ENCODE measurements at places on chromosomes 5 and 9.

GRCh38 chr5:134005417-134006061 is 764 bp upstream of the VDAC1 start:
- DNase-seq, result no peak

DNA sequence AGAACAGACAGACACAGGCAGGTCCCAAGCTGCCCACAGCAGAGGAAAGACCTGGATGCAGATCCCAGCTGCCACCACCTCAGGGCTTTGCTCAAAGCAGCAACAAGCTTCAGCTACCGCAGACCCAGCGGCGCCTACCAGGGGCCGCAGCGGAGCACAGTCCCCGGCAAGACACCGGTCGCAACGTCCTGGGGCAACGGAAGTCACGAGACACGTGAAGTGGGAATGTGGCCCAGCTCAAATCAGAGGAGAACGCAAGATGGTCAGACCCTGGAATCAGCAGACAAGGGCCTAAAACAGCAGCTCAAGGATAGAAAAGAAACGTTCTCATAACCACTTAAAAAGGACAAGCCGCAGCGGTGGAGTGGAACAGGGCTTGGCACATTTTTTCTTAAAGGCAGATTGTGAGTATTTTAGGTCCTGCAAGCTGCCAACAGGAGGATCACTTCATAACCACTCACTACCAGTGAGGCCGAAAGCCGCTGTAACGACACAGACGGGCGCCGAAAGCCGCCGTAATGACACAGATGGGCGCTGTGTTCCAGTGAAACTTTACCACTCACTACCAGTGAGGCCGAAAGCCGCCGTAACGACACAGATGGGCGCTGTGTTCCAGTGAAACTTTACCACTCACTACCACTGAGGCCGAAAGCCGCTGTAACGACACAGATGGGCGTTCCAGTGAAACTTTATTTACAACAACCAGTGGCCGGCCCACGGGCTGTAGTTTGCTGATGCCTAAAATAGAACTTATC is 21.7 kb downstream of the SLC9A3 start:
- DNase-seq, result no peak

DNA sequence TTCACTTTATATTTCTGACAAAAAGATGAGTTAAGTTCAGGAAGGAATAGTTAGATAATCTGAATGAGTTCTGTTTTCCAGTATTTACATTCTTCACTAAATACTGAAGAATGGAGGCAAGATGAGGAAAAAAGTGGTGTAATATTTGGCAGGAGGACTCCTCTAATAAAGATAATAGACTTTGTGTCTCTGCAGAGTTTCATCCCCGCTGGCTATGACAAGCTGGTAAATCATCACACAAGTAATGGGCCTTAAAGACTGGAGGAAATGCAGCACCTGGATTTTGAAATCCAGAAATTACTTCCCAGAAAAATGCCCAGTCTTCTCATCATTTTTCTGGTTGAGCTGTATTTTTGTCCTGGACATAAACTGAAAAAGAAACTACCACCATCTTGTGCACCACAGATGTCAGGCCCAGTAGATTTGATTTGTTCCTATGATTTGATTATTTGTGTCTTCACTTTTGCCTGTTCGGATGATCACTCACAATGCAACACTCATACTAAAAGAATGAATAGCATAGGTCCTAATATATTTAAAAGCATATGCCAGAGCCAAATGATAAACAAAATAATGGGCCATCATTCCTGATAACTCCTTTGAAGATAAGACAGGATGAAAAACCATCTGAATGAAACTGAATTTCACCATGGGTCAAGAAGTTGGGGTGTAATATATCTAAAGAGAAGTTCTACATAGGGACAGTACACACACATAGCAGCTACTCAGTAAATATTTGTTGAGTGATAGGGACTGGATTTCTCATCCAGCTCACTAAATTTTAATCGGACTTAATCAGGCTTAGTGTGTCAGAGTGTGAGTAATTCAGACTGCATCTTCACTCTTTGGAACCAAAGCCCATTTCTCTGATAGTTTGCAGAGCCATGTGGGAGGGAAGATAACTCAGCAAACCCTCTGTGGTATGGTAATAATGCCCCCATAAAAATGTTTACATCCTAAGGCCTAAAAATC is 200.5 kb downstream of the HINT1 start:
- no peak for DNase-seq

DNA sequence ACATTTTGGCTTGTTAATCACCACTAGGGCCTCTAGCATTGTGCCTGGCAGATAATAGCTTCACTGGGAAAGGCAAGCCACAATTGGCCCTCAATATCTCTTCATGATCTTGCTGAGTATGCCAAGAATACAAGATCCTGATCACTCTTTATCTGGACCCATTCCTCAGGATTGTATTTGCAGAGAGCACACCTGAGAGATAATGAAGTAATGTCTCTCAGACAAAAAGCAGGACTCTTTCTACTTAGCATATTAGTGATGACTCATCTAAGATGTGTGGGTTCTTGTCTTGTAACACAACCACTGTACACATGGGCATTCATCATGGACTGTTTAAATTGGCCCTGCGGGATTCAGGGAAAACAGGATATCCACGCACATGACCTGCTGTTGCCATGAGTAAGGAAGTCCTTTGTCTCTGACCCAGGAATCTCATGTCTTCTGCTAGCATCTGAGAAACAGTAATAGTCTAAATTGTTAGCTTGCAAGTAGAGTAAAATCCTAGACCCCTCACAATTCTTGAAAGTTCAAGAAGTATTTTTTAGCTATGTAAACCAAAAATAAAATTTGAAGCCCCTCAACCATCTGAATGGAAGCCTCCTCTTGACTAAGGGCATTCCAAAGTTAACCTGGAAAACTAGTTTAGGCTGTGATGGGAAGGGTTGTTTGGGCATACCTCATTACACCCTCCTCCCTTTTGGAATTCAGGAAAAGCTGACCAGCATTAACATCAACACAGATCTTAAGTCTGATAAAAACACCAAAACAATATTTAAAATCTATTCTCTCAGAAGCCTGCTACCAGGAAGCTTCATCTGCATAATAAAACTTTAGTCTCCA is 28.0 kb upstream of the NFIL3 start:
- DNase-seq, result no peak

DNA sequence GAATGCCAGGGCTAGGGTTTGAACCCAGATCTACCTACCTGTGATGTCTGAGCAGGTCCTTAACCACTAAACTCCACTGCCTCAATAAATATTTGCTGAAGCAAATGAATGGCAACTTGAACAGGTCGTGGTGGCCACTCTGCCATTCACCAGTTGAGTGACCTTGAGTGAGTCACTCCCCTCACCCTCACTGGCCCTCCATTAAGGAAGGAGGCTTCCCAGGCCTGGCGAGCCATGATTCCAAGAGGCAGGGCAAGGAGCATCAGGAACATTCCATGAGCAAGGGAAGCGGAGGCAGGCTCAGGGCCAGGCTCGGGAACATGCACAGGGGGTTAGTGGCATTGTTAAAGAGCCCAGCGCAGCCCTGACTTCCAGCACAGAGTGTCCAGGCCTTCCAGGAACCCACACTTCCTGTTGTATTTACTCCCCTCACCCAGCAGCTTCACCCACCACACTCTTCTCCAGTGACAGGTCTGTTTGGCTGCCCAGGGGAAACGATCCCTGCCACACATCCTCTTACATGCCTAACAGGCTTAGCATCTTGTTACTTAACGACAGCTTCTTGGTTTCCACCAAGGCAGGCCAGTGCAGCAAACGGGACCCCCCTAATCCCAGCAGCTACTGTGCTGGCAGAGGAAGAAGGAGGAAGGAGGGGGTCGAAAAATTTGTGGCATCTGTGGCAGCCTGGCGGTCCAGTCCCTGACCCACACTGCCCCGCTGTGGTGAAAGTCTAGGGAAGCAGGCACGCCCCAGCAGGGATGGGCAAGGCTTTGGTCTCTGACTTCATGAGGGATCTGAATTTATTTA is 43.7 kb upstream of the TTC1 start:
- peak; percentile 75 for DNase-seq

- no peak for DNase-seq
These were observed 25.6 kb downstream of the CARNMT1 start for GRCh38 chr9:75002422-75003023.

- DNase-seq, result peak; percentile 67
These were observed 108.2 kb downstream of the UBE2R2 start for GRCh38 chr9:33924978-33925797.

GRCh38 chr9:71984403-71984802 is 73.0 kb downstream of the C9orf85 start:
- peak; percentile 47 for DNase-seq

- DNase-seq, result no peak
These were observed 55.8 kb downstream of the FOXD1 start for GRCh38 chr5:73392775-73393174.

DNA sequence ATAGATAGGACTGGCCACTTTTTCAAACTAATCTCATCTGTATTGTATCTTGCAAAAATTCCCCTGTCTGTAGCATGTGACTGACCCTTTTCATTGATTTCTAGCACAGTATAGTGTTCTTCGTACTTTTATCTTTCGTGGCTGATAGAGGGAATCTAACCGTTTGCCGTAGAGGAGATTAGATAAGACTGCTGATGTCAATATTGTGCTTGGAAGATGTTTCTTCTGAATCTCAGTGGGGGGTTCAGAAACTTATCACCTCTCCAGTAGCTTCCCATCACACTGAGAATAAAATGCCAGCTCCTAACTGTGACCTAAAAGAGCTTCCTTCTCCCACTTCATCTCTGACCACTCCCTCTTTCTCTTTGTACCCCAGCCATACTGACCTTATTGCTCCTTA is 25.4 kb upstream of the ALDOB start:
- DNase-seq, result no peak

DNA sequence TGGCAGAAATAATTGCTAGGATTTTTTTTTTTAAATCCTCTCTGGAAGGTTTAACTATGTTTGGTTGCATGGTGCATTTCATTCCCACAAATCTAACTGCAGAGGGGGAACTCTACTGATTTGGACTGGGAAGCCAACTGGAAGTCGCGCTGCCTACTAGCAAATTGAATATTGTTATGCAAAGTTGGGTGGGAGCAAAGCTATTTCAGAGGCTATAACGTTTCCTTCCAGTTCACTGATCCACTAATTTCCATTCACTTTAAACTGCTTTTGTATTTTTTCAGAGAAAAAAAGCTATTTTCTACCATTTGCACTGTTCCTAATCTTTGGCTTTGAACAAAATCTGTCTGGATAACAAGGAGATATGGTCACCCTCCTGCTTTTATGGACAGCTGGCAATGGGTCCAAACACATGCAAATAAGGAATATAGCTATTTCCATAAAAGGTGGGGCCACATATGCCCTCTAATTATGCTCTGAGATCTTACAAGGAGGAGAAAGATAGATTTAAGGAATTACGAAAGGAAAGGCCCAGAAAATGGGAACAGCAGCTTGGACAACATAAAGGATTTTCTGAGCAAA is 40.1 kb downstream of the MACIR start:
- no peak for DNase-seq

DNA sequence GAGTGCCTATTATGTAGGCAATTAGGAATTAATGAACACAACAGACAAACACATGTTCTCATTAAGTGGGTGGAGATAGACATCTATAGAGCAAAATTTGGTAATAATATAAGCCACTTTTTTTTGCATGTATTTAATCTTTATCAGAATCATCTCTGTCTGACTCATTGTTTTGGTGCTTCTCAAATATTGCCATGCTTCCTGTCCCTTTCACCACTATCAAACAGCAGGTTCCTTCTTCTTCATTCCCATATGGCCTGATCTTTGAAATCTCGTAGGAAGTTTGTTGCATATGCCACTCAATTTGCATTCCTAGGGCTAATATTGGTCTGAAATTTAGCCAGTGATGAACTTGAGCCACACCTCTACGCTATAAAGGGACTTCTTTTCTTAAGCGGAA is 128.9 kb upstream of the SPEF2 start:
- DNase-seq, result no peak

GRCh38 chr9:130172858-130173665 is 858 bp downstream of the NCS1 start:
- no peak for DNase-seq

Data from fibroblast of pulmonary artery (primary cell).